ENCODE measurements at places on chromosomes 7 and 10.

GRCh38 chr7:2621948-2622640 is 9.7 kb upstream of the TTYH3 start:
- DNase-seq, result no peak

DNA sequence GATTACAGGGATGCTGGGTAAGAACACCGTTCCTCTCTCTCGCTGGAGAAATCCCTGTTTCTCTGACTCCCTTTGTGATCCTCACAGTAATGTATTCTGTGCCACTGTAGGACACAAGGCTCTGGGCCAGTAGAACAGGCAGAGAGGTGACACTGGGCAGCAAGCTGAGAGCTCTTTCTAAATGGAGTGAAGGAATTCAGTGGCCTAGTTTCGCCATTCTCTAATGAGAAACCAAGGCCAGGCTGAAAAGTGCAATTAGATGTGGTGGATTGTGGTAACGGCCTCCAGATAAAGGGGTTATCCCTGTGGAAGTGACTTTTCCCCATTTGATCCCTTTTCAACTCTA is 12.8 kb downstream of the KCTD7 start:
- DNase-seq, result no peak

DNA sequence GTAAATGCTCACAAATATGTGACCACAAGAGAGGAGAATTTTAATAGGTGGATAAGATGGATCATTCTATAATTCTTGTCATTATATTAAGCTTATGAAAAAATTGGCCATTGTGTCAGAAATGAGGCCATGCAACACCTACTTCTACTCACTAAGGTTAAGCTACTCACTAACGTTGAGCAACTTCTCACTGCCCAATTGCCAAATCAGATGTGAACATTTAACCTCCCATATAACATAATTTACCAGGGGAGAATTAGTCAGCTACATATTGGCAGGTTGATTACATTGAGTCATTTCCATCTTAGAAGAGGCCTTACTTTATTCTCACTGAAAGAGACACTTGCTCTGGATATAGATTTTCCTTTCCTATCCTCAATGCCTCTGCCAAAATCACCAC is 211.2 kb upstream of the DGKB start:
- DNase-seq, result no peak

DNA sequence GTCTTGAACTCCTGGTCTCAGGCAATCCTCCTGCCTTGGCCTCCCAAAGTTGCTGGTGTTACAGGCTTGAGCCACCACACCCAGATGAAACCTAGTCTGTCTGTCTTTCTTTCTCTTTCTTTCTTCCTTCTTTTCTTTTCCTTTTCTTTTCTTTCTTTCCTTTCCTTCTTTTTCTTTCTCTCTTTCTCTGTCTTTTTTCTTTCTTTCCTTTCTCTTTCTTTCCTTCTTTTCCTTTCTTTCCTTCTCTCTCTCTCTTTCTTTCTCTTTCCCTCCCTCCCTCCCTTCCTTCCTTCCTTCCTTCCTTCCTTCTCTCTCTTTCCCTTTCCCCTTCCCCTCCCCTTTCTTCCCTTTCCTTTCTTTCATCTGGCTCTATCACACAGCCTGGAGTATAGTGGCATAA is 185.2 kb downstream of the CACNB2 start:
- no peak for DNase-seq

DNA sequence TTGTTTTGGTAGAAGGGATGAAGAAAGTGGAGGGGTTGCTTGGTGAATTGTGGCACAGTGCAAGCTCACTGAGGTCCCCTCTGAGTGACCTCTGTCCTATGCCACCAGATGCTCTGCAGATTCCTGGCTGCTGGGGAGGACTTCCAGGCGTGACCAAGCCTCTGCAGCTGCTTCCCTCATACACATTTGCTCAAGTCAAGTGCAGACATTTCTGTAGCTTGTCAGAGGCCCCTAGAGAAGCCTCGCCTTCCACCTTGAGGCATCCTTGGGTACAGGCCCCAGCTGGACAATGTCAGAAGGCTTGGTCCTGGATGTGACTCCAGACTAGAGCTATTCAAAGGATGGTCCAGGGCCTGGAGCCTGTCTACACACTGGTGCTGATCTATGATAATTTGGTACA is 464.2 kb downstream of the PLXNA4 start:
- DNase-seq, result no peak

DNA sequence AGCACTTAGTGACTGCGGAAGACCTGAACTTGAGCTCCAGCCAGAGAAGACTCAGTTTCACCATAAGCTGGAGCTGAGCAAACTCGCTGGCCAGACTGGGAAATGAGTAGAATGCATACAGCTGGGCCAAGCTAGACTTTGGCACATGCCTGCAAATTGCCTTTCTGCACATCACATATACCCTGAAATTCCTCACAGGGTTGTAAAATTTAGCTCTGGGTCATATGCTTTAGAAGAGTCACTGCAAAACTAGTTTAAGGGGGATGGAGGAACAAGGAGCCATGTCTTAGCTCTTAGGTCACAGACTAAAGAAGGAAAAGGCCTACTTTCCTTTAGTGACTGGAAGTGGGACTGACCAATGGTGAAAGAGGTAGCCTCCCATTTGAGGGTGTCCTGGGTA is 67.6 kb downstream of the PPP1R3C start:
- DNase-seq, result no peak

DNA sequence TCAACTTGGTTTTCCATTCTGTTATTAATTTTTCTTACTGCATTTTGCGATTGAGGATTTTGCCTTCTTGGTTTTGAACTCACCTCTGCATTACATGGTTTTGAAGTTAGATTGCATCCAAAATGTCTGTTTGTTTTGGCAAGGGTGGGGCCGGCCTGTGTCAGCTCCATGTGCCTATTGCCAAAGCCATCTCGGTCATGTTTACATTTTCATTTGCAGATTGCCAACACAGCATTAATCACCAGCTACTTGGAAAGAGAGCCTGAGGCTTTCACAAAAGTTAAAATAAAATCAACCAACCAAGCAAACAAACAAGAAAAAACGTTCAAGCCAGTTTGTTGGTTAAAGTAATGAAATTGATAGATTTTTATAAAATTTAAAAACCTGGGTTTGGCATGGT is 695.8 kb downstream of the TYW1 start:
- DNase-seq, result no peak

DNA sequence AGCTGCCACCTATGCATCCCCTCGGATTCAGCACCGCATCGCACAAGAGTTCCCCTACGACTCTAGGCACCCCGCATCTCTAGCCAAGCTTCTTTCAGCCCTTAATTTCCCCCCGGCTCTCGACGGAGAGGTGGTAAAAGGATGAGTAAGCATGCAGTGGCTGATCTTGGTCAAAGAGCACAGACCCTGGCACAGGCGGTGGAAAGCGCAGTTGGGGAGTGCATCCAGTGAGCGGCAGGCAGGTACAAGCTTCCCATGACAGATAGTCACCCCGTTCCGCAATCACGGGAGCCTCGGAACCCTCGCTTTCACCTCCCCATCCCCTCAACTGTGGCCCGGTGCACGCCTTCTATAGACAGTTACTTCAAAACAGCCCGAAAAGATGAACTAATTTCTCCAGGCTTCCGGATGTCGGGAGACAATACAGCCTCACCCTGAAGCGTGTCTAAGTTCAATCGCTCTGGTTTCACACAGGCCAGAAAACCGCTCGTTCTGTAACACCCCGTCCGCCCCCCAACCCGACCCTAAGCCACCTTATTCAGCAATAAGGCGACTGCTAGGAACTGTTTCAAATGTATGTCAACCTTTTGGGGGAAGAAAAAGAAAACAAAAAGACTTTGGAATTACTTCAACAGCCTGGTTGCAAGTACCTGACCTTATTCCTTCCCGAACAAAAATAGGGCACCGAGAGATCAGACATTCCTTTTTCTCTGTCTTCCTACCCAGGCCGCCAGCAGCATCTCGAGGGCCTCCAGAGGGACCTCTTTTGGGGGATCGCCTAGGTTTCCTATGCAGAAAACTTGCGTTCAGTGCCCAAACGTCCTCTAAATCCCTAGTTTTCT is 1.4 kb downstream of the RHEB start:
- DNase-seq, result no peak

DNA sequence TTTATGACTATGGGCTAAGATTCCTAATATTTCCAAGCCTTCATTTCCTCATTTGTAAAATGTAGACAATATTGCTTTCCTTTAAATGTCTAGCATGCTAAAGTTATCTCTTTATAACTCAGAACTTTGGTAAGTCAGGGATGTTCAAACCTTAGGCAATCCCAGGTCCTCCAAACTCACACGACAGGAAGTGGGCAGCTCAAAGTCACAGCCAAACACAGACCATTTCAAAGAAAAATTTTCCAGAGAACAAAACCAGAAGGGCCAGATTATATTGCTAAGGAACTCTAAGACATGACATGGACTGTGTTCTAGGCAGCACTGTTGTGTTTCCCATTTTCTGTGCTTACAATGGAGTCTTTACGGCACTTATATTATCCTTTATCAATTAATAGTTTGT is 87.8 kb upstream of the DYNC1I1 start:
- DNase-seq, result no peak

Data from iPS DF 6.9 (cell line).